ENCODE measurements at places on chromosomes 7 and 10.

DNA sequence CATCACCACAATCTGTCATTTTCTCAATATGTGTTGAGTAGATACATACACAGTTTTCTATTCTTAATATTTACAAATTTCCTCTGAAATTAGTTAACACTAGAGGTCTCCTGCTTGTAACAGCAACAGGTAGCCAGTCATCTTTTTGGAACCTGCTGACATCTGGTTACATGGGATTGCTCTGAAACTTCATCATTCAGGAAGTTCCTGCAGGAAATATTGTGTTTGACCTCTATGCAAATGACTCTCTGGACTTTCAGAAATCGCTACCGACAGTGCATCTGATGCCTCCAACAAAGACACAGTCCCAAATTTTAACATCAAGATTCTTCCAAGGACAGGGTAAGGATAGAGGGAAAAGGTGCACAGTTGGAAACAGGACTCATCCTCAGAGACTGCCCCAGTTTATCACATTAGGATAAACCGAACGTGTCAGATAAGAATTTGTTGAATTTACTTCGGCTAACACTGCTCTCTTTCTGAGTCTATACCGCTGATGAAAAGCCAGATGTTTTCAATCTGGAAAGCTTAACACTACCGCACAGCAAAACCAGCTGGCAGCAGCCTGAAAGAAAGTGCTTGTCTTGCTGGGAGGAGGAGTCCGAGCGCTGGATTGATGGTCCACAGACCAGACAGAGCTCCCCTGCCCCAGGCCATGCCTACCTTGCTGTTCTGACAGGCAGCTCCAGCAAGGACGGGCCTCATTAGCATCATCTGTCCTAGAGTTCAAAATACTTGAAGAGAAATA, 633.4 kb downstream of the PARD3 start:
- DNase-seq = peak; percentile 28

DNA sequence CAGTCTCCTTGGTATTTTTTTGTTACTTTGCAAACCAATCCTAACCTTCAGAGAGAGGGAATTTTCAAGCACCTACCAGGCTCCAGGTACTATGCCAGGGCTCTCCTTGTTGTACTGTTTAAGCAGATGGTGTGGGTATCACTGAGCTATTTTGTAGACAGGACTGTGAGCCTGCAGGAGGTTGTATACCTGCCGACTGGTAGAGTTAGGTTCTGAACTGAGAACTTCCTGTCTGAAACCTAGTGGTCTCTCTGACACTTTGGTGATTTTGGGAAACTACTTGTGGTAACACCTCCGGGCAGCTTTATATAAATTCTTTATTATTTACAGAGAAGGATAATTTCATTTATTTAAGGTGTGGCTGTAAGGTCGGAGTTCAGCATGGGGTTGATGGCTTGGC, 4.6 kb downstream of the ZNF853 start:
- no peak for DNase-seq

GRCh38 chr10:15211464-15211979, 43.0 kb upstream of the NMT2 start:
- DNase-seq = peak; percentile 78

DNA sequence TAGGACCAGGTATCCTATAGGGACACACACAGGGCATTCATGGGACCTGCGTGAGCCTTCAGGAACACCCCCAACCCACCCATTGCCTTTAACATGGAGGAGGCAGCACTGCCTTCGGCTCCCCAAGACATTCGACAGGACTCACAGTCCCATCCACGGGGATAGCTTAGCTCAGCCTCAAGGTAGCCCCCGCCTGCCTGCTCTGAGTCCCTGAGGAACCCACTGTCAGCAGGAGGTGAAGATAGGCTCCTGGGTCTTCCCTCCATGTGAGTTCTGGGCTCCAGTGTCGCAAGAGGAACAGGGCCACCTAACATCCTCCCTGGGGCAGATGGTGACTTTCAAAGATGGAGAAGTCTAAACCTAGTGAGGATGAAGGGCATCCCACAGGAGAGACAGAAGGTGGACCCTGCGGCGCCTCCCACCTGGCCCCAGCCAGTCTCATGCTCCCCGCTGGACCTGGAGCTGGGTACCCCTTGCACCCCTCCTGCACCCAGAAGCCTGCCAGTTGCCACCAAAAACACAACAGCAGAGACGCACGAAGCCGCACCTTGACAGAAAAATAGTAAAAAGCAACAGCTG, 4.9 kb upstream of the ADIRF start:
- no peak for DNase-seq

All from kidney tubule cell (primary cell).